ENCODE measurements at places on chromosomes 11 and 22. TPM values are rescaled to one million over a fixed set of nuclear protein-coding genes. Genes with fewer than 3 reads are reported as not detected.

USP2 gene
- total RNA-seq = not detected

TBX10 gene
- total RNA-seq = not detected

MPEG1 gene
- total RNA-seq = not detected

MDK gene
- total RNA-seq = 290 TPM

KCNK4 gene
- not detected for total RNA-seq

All from mammary microvascular endothelial cell (primary cell).